ENCODE measurements at places on chromosomes 2 and 18.

DNA sequence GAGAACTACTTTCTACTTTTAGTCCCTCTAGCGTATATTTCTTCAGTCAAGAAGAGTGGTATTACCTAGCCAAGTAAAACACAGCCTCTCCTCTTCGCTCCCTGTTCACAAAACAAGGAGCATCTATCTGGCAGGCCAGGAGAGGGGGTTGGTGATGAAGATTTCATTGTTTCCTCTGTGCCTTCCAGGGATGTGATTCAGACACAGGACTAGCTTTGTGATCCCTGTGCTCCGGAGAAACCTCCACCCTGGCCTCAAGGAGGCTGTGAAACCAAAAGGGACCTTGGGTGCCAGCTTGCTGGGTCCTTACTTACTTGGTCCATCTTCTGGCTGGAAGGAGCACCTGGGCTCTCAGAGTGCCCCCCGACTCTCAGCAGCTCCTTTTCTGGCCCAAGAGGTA lies 5.7 kb downstream of the RHOB start:
- DNase-seq: no peak

GRCh38 chr2:237281836-237282306 lies 132.1 kb downstream of the COL6A3 start:
- peak; percentile 99 for DNase-seq

DNA sequence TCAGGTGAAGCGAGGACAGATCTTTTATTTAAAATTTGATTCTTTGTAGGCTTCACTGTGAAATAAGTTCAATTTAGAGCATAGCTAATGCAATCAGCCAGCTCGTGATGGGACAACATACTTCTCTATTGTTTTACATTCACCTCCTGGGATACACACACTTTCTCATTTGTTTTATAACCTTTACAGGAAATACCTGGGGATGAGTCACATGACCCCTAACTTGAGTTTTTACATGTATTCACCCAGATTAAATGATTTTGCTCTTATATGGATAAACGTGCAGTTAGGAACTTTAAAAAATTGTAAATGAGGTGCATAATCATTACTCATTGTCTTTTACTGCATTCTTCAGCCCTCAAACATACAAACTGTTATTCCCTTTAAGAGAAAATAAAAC lies 152.1 kb downstream of the NEDD4L start:
- DNase-seq: peak; percentile 57

- no peak for DNase-seq
These were observed 143.9 kb downstream of the L3MBTL4 start for GRCh38 chr18:6270771-6271216.

- DNase-seq: no peak
These were observed 61.0 kb downstream of the MYT1L start for GRCh38 chr2:2269989-2270562.

DNA sequence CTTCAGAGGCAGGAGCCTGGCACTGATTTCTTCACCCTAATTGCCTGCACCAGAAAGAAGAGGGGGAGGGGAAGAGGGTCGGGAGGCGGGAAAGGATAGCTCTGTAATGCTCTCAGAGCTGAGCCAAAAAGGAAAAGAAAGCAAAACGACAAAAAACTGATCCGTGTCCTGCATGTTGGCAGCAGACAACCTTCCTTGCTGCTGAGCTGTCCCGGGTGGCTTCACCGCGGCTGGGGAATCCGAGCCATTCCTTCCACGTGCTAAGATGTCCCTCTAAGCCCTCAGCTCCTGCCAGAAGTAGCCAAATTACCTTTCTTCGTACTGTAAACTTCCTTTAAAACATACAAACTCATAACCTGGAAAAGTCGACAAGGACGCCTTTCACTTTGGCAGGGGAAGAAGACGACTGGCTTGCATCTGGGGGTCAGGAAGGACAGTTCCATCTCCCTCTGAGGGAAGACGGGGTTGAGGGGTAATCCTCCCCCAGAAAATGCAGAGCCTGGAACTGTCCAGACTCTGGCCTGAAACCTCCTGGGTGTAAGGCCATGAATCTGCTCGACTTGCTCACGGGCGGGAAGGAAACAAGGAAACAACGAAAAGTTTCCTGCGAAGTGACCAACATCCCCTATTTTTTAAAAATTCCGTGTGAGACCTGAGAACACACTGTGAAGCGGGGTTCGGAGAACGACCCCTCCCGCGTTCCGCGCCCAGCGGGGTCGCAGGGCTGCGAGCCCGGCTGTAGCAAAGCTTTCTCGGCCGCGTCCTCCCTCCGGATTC lies 7.7 kb downstream of the OTX1 start:
- no peak for DNase-seq

DNA sequence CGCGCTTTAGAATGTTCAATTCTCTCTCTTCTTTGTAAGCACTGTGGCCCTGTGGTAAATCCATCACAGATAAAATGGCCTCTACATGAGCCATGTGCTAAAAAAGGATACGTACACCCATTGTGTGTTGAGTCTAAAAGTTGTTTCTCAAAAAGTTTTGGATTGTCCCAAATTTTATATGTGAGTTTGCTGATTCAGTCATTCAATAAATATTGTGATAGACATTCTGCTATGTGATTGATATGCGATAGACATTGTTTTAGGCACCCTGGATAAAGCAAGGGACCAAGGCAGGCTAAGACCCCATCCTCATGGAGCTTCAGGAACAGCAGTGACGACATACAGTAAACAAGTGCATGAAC lies 53.5 kb downstream of the E2F6 start:
- DNase-seq: no peak

DNA sequence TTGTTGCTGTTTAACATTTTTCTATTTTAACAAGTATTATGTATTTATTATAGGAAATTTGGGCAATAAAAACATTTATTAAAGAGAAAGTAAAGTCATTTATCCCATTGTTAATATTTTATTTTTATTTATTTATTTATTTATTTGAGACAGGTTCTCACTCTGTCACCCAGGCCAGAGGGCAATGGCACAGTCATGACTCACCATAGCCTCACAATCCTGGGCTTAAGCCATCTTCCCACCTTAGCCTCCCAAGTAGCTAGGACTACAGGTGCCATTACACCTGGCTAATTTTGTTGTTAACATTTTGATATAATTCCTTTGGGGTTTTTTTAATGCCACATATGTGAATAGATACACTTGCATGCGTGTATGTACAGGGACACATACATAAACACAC lies 165.9 kb upstream of the STON1 start:
- no peak for DNase-seq

- no peak for DNase-seq
These were observed 13.3 kb downstream of the CELF4 start for GRCh38 chr18:37552286-37552685.

DNA sequence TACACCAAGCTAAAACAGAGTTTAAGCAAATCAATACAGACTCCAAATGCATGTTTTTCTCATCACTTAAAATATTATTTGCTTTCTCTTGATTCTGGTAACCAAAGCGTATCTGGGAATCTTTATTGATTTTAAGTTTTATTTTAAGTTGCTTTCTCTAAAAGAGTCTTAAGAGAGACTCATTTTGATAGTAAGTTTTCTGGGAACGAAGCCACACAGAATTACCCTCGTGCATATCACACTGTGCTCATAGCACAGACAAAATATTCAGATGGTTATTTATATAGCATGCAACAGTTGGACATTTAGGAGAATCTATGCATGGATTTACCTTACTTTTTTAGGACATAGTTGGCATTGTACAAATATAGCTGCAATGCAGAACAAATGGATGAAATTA lies 597.5 kb upstream of the NRXN1 start:
- no peak for DNase-seq

DNA sequence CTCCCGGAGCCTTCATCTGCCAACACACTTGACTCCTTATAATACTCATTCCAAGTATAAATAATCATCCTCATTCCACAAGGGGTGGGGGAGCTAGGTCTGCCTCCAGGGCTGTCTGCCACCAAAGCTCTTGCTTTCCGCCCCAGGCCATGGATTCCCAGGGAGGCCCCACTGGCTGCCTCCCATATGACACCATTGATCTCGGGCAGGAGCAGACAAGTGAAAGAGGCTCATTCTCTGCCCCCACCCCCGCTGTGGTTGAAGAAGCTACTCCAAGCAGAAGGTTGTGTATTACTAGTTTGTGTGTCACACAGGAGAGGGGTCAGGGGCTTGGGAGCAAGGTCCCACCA lies 99.5 kb downstream of the MRO start:
- no peak for DNase-seq

DNA sequence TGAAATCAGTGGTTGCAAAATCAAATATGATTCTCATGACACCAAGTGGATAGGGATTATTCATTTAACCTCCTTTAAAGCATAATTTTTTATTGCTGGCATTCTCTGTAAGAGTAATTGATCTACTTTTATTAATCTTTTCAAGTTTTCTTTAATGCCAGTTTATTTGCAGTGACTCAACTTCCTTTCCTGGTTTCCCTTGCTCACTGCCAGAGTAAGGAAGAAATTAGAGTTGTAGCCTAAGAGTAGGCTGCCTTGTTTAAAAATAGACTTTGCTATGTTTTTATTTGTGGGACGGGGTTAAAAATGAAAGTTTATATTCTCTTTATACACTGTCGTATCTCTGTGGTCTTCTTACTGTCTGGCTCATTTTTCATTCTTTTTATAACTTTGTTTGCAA lies 148.6 kb downstream of the WDR7 start:
- peak; percentile 17 for DNase-seq

- no peak for DNase-seq
These were observed 35.3 kb downstream of the RALB start for GRCh38 chr2:120288016-120288373.

GRCh38 chr2:30366199-30366691 lies 80.8 kb upstream of the LCLAT1 start:
- peak; percentile 78 for DNase-seq

DNA sequence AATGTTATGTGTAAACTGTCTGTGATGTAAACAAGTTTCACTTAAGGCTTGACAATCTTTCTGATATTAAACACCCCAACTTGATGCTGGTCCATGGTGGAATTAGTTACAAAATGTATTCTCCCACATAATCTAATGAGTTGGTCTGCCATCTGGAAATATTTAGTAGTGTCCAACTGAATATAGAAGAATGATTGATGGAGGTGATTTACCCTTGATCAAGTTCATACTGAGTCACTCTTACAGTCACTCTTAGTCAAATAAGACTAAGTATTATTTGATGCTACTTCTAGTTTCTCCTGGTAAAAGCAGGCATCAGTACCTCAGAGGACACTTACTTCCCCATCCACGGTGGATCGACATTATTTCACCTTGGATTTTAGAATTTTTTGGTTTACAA lies 198.1 kb downstream of the SATB2 start:
- no peak for DNase-seq

All from fibroblast of skin of right quadriceps (primary cell).